Activated T-helper 1 cell treated with anti-CD3 and anti-CD28 coated beads, Interleukin-12 subunit alpha, Interleukin-12 subunit beta, Interleukin-2, Interleukin-4 antibody, amounts not matched to agents 30 ng/mL and 10 ng/mL and 1 ng/mL, durations not matched to agents 14 hours and 24 hours and 36 hours (primary cell): ENCODE measurements at places on chromosomes 5 and 9.
A peak's percentile ranks its signal among the peaks of the same experiment; 100 is the strongest.

GRCh38 chr9:15915711-15916110, 362.9 kb downstream of the CCDC171 start:
- no peak for DNase-seq

- no peak for DNase-seq
Measured at GRCh38 chr9:17090041-17090440, 44.8 kb upstream of the CNTLN start.

DNA sequence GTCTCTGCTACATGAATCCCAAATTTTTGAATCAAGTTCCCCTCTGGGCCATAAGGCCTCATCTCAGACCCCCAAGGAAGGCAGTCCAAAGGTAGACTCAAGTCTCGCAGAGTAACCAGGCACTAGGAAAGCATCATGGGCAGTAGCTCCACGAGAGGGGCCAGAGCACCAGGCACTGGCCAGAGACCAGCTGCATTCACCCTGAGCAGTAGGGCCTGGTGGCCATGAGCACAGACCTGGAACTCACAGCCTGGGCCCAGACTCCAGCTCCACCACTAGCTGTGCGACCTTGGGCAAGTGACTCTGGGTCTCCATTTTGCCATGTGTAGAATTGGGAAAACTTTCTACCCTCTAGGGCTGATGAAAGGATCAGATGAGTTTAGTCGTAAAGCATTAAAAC, 28.5 kb downstream of the NANS start:
- no peak for DNase-seq

- DNase-seq, result no peak
Measured at GRCh38 chr5:124844371-124844920, 98.0 kb upstream of the ZNF608 start.

DNA sequence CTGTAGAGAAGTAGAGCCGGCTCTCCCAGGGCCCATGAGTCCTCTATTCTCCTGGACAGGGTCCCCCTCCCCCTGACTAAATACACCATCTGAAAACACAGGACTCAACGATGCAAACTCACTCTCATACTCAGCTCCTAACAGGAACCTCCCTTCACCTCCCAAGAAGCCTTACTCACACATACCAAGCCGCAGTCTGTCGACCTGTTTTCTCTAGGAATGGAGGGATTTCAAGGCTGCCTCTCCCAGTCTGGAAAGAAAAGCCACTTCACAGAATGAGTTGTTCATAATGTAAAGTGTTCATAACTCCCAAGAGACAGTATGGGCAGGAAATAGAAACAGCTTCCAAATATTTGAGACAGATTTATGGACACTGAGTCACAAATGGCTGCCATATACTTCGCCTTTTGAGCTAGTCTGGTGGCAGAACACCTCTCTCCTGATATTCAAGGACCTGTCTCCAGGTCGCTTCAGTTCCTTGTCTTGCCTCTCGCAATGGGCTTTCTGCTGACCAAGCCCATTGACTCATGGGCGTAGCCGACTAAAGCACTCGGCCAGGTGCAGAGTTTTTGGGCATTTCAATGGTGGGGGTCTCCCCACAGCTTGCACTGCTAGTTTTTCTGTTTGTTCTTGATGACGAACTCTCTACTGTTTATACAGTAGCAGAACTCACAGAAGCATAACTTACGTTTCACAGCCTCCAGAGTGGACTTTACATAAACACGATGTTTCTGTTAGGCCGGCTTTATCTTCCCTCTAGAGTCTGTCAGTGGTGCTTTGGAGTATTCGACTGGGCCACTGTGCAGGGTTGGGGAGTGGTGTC, 25.0 kb upstream of the IL17B start:
- DNase-seq, result no peak

GRCh38 chr9:94993160-94993820, 266.8 kb downstream of the AOPEP start:
- no peak for DNase-seq

DNA sequence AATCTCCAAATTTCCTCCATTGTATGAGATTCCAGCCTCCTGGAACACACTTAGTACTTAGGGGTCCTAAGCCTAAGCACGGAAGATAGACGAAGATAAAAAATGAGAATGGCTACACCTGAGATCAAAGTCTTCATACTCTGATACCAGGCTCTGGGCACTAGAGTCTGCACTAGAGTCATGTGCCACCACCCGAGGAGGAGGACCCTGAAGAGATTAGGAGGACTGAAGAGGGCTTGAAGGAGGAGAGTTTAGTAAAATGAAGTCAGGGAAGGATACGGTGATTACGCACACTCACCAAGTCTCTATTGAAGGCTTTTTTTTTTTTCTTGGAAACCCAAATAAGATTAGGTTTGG, 573 bp upstream of the SPATA24 start:
- DNase-seq, result no peak

- peak; percentile 24 for DNase-seq
Measured at GRCh38 chr9:130433168-130433946, 11.4 kb upstream of the ASS1 start.

GRCh38 chr9:109455391-109455790, 42.7 kb downstream of the PTPN3 start:
- DNase-seq, result no peak

- DNase-seq, result peak; percentile 44
Measured at GRCh38 chr5:72848474-72849428, 32.3 kb downstream of the TNPO1 start.

DNA sequence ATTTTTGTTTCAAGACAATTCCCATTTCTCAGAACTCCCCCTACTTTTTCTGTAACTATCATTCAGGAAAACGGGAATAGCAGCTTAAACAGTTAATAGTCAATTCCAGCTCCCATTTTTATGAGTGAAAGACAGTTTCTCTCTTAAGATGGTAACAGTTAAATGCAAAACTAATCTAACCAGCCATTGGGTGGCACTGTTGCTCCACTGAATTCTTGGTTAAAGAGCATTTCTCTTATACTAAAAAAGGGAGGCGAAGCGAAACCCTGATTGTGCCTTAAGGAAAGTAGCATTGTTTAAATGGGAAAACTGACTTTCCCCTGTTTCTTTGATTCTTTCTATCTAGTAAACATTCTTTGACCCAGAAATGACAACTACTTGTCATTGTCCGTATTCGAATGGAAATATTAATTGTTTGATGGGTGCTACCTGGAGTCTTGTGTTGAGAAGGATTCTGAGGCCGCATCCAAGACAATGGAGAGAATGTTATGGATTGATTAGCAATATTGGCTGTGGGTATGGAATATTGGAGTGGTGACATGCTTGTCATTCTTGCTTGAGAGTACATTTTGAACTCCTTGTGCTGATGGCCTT, 507.8 kb downstream of the MAT2B start:
- no peak for DNase-seq

- DNase-seq, result no peak
Measured at GRCh38 chr5:168681556-168682183, 102.5 kb upstream of the PANK3 start.
